ENCODE measurements at places on chromosomes 4 and X. TPM values are rescaled to one million over a fixed set of nuclear protein-coding genes. Genes with fewer than 3 reads are reported as not detected.

RBM46 gene
- 0.20 TPM for total RNA-seq

DDIT4L gene
- total RNA-seq, result 2.7 TPM

PHF8 gene
- 12.5 TPM for total RNA-seq

LINC00632 gene
- 50.2 TPM for total RNA-seq

GIMD1 gene
- total RNA-seq, result not detected

LDOC1 gene
- 14.5 TPM for total RNA-seq

RAB33A gene
- total RNA-seq, result 0.15 TPM

NXF2 gene
- not detected for total RNA-seq
